ENCODE measurements at places on chromosomes 16 and 17.

GRCh38 chr17:4696437-4696805 lies 7.5 kb downstream of the PELP1 start:
- no peak for DNase-seq

- DNase-seq: no peak
These were observed 49.9 kb upstream of the ELAC2 start for GRCh38 chr17:13067629-13068303.

DNA sequence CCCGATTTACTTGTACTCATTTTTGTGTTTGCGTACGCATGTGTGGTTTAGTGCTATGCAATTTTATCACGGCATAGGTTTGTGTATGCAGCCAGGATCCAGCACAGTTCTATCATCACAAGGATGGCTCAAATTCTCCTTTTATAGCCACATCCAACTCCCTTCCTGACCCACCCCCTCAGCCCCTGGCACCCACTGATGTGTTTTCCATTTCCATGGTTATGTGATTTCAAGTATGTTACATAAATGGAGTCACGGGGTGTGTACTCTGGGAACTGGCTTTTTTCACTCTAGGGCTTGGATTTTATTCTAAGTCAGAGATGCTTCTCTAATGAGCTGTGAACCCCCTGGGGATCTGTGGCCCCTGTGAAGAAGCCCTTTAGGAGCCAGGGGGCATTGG lies 16.8 kb downstream of the IL4R start:
- peak; percentile 93 for DNase-seq

DNA sequence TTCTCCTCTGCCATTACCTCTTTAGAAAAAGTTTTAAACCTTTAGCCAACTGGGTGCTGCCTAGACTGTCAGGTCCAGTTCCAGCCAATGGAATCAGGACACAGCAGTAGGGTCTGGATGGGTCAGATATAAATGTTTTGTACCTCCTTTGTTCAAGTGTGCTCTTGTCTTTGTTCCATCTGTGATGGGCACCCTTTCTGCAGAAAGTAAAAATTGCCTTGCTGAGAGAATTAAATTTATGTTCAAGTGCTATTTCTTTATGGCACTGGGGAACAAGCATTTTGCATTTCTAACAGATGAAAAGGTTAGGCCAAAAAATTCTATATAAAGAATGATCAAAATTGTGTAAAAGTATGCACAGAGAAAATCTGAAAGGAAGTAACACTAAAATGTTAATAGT lies 5.2 kb upstream of the HP start:
- no peak for DNase-seq

DNA sequence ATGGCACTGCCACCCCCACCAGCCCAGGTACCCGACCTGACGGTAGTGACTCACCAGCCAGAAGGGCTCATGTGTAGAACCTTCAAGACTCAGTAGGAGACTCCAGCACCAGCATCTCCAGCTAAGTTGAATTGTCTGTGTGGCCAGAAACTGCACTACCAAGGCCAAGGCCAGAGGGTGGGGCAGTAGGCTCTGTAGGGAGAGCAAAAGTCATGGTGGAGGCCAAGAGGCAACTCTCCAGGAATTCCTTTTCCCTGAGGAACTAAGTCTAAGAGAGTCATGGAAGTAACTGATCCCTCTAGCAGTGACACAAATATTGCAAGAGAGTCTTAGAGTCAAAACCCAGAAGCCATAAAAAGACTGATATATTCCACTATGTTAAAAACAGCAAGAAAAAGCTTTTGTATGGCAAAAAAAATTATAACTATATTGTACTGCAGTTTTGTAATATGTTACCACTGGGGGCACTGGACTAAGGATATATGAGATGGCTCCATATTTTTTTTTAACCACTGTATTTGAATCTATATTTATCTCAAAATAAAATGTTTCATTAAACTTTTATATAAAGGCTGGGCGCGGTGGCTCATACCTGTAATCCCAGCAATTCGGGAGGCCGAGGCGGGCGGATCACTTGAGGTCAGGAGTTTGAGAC lies 30.2 kb upstream of the GUCY2D start:
- DNase-seq: no peak

- no peak for DNase-seq
These were observed 74.5 kb downstream of the ABCC6 start for GRCh38 chr16:16148755-16149154.

DNA sequence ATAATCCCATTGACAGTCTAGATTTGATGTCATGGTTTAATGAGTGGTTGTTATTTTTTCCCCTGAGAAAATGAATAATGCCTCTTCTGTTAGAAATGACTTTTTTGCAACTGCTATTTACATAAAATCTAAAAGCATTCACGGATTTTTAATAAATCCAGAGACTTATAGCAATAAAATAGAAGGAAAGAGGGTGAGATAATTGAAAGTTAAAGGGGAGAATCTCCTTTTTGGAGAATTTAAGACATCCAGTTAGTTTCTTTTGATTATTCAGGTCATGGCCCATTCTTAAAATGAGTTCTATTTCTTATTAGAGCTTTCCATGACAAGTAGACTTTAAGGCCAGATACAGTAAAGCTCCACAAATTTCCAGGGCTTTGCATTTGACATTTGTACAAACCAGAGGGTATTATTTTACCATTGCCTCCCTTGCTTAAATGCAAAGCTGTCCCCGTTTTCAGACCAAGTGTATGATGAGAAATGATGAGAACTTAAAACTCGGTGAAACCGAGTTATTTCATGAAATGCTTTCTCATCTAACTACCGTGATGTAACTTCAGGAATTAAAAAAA lies 789.0 kb upstream of the SOX9 start:
- DNase-seq: no peak

DNA sequence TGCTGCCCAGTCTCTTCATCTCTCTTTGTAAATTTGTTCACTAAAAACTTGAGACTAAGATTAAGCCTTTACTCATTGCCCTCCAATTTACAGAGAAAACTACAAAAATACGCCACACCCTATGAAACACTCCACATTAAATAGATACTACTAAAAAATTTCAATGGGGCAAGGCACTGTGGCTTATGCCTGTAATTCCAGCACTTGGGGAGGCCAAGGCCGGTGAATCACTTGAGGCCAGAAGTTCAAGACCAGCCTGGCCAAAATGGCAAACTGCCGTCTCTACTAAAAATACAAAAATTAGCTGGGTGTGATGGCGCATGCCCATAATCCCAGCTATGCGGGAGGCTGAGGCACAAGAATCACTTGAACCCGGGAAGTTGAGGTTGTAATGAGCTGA lies 3.8 kb downstream of the UBE2O start:
- DNase-seq: no peak

GRCh38 chr17:58504826-58505351 lies 9.5 kb downstream of the MTMR4 start:
- DNase-seq: no peak

- no peak for DNase-seq
These were observed 20.5 kb downstream of the KRT9 start for GRCh38 chr17:41551365-41551764.

GRCh38 chr17:29078183-29079045 lies 35.5 kb downstream of the PIPOX start:
- no peak for DNase-seq

DNA sequence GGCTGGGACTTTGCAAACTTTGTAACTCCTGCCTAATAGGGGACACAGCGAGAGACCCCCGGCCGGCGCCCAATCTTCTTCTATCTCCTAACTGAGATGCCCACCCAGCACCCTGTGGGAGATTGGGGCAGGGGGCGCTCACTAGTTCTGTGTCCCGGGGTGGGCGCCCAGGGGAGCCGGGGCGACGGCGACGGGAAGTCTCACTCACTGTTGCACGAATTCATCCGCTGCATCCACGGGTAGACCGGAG lies 3.9 kb upstream of the HOXB5 start:
- DNase-seq: no peak

DNA sequence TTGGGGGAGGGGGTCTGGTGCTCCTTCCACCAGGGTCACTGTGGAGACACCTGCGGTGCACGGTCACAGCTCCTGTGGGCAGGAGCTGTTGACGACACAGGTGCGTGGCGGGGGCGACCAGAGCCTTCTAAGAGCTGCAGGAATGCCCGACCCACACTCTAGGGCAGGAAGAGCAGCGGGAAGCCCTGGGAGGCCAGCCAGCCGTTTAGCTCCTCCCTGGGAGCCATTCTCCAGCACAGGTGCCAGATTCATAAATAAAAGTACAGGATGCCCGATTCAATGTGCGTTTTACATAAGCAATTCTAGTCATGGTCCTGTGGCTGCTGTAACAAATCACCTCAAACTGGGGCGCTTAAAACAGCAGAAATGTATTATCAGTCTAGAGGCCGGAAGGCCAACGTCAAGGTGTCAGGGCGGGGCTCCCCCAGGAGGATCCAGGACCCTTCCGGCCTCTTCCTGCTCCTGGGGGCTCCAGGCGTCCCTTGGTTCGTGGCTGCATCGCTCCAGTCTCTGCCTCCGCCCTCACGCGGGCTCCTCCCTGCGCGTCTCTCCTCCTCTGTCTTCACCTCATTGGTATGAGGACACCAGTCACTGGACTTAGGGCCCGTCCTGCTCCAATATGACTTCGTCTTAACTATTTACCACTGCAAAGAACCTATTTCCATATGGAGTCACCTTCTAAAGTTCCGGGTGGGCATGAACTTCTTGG lies 155.4 kb downstream of the FOXL1 start:
- no peak for DNase-seq

DNA sequence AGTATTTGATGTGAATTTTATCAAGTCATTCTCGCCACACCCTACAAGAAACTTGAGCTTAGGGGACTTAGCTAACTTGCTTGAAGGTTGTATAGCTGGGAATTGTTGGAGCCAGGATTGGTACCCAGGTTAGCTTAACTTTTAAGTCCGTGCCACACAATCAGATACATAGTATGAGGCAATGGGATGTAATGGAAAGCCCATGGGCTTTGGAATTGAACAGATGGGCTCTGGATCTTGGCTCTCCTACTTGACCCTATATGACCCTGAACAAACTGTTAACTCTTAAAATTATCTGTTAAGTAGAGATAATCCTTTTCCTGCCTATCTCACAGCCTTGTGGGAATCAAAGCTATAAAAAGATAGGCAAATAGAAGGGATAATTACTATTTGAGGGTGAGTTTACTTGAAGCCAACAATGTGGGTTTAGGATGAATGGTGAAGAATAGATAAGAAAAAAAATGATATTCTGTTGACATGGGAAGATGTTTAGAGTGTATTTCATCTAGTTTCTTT lies 51.9 kb upstream of the CACNG3 start:
- no peak for DNase-seq

DNA sequence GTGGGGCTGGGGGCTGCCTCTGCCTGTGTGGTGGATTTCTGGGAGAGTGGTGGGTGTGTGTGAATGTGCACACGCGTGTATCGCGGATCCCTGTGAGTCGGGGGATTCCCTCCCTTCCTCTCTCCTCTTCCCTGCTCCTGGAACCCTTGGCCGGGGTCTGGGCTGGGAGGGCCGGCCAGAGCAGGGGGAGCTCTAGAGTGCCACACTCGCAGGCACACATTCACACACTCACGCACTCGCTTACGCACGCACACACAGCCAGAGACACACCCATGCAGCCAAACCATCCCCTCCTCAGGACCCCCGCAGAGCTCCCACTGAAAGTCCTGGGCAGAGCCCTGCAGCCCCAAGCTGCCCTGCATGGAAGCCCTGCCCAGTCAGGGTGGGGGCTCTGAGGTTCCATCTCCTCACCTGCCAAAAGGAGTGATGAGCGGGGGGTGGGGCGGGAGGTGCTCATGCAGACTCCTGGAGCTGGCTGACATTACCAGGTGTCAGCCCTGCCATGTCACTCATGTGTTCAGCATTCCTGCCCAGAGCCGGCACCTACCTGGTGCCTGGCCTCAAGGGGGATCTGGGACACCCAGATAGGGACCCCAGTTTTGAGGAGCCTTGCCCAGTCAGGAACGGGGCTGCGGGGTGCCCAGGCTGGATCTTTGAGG lies 1.9 kb downstream of the NECAB2 start:
- no peak for DNase-seq

- DNase-seq: no peak
These were observed 694 bp upstream of the TBCD start for GRCh38 chr17:82751171-82751570.

- DNase-seq: no peak
These were observed 11.6 kb upstream of the ZNF689 start for GRCh38 chr16:30621765-30622164.

GRCh38 chr16:88886420-88886844 lies 20.0 kb upstream of the PABPN1L start:
- no peak for DNase-seq

GRCh38 chr17:17523001-17523730 lies 27.0 kb upstream of the RASD1 start:
- DNase-seq: no peak

DNA sequence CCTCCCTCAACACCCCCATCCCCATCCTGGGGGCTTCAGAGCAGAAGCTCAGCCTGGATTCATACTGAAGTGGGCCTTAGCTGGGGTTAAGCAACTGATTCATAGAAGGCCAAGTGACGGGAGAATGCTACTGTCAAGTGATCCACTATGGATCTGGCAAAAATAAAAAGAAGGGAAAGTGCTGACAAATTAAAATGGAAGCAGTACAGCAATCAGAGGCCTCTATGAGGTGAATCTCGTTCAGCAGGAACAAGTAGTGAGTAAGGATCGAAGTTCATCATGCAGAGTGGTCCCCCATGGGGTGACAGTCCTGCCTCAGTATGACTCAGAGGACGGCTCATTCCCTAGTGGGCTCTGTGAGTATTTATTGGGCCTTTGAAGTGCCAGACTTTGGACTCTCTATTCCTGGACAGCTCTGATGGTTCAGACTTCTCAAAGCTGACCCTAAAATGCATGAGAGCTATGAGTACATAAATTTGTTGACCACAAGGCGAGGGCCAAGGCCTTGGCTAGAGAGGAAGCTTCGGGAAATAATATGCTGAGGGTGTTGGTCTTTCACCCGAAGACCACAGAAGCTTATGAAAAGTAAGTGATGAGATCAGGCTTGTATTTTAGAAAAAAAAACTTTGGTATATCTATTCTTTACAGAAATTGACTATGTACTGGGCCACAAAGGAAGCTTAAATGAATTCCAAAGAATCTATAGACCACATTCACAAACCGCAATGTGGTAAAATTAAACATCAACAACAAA lies 5.3 kb upstream of the NSMCE1 start:
- no peak for DNase-seq

DNA sequence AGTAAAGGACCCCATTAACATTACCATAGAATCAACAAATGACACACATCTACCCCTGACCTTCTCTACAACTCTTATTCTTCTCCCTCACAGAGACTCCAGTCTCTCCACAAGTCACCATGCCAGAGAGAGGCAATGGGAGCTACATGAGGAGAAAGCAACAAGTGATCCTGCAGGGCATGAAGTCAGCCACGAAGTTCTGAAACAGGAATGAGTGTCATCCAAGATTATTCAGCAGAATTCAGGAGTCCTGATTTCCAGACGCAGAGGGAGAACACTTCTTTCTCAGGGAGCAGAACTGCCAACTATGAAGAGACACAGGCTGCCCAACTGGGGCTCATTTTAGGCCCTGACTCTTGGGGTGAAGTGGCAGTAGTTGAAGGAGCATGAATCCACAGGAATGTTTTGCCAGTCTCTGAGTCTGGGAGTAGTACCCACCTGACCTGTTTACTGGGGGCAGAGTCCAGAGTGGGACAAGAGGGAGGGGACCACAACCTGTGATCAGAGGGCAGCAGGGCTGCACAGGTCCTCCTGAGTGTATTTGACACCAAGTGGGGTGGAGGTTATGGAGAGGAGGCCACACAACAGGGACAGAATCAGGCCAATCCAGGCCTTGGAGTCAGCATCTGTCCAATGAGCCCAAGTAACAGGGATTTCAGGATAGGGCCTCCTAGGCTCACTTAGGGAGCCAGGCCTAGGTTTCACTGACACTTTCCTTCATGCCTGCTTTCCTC lies 2.4 kb upstream of the MTMR4 start:
- DNase-seq: no peak

- no peak for DNase-seq
These were observed 143.4 kb downstream of the HS3ST4 start for GRCh38 chr16:25835126-25835525.

GRCh38 chr17:4003131-4003500 lies 38.9 kb upstream of the ATP2A3 start:
- no peak for DNase-seq
